ENCODE measurements at places on chromosomes 12 and 14.
A peak's percentile ranks its signal among the peaks of the same experiment; 100 is the strongest.

GRCh38 chr12:85422762-85423161 lies 142.7 kb downstream of the ALX1 start:
- no peak for DNase-seq

DNA sequence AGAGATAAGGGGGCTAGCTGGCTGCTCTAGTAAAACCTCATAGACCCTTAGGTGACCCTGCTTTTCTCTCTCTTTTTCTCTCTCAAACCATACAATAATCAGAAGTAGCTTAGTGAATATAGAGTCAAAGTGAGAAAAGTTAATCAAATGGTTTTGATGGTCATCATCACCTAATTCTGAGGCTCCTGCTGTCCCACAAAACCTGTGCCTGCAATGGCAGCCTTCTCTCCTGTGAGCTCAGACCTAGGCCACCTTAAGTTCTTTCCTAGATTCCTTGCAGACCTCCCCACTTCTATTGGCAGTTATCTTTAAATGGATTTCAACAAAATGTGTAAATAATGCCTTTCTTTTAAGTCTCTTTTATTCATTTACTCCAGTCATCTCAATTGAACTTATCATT lies 1.5 kb upstream of the RPAP3 start:
- DNase-seq, result no peak

GRCh38 chr14:58829594-58829993 lies 191.8 kb downstream of the DACT1 start:
- no peak for DNase-seq

GRCh38 chr12:57315681-57316080 lies 64.7 kb upstream of the STAC3 start:
- DNase-seq, result no peak

- no peak for DNase-seq
These were observed 21.2 kb downstream of the ZFP36L1 start for GRCh38 chr14:68771631-68772030.

GRCh38 chr14:61226015-61226654 lies 55.0 kb downstream of the TMEM30B start:
- DNase-seq, result no peak

DNA sequence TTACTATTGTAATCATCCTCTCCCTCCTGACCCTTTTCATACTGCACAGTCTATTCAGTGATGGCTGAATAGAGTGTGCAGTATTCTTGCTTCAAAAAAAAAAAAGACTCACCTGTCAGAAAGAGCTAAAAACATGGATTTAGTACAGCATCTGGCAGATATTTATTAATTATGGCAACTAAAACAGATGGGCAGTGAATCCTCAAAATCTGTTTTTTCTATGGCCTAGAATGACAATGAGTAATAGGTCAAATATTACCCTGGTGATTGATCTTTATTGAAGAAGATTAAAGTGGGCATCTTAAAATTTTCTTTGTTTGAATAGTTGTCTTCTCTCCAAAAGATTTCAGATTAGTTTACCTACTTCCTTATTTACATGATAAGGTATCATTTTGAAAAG lies 543.6 kb downstream of the FOXG1 start:
- no peak for DNase-seq

GRCh38 chr12:121465921-121466793 lies 66.2 kb downstream of the RNF34 start:
- no peak for DNase-seq

- DNase-seq, result no peak
These were observed 166.9 kb upstream of the CCND2 start for GRCh38 chr12:4106621-4107020.

DNA sequence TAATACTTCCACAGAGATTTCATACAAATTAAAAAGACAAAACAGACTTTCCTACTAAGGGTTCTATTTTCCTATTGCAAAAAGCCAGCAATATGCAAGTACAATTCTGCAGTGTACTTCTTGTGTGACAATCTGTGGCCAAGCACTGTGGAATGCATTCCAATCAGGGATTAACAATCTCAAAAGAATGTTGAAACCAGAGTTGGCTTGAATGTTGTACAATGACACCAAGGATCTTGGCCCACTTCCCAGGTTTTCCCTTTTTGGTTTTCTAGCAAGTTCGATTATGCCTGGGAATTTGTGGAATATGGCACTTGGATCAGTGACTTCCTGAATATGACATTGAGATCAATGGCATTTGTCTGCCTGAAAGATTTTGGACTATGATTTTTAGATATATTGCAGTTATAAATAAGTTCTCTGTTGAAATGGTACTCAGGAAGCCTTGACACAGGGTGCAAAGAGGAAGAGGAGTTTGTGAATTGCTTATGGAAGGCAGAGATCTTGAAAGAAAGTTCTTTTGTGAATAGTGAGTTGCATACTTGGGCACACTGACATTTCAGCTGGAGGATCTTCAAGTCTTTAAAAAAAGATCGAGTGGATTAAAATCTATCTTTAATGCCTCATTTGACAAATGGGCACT lies 81.4 kb upstream of the FERMT2 start:
- DNase-seq, result peak; percentile 38

DNA sequence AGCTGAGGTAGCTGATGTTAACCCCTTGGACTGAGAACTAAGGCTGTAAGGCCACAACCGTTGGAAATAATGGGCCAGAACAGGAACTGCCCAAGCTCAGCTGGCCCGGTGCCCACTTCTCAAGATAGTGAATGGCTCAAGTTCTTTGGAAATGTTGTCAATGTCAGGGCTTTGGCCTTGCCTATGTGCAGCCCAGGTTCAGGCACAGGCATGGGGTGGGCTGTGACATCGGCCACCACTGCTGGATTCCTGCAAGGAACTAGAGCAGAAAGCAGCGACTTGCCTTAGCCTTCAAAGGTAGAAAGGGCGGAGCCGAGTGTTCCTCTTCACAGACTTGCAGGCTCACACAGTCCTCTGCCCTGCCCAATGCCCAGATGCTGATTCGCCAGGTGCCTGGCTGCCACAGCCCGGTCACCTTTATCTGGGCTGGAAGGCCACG lies 291.2 kb downstream of the ZFP36L1 start:
- no peak for DNase-seq

- no peak for DNase-seq
These were observed 836 bp downstream of the EVL start for GRCh38 chr14:100065942-100066574.

- DNase-seq, result no peak
These were observed 16.7 kb upstream of the LYZ start for GRCh38 chr12:69331519-69331908.
